Activated CD4-positive, alpha-beta T cell treated with anti-CD3 and anti-CD28 coated beads, Interleukin-2, amount 10 ng/mL, durations not matched to agents 7 days and 5 days (primary cell): ENCODE measurements at places on chromosomes 4 and X. TPM values are rescaled to one million over a fixed set of nuclear protein-coding genes. Genes with fewer than 3 reads are reported as not detected.

DNA sequence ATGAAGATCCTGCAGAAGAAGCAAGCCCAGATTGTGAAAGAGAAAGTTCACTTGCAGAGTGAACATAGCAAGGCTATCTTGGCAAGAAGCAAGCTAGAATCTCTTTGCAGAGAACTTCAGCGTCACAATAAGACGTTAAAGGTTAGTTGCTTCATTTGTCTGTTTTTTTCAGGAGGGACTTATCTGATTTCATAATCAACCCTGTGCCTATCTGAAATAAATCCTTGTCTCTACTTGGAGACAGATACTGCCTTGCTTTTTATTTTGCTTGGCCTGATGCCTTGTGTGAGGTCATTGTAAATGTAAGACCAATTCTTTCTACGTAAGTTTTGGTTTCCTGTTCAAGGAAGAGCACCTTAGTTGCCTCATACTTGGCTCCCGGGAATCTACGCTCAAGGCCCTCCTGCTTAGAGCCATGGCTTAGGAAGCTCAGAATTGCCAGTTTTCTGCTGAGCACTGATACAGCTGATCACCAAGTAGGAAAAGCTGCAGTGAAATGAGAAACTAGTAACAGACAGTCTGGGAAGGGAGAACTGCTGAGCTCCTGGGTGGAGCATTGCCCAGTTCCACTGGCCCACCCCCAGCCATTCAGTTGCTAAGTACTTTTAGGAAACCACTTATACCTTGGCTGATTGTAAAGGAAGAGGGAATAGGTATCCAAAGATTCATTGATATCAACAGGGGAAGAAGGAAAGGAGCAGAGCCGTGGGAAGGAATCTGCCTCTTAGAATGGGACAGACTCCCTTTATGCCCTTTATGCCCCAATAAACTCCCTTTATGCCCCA, 41.8 kb downstream of the RBBP7 start:
- DNase-seq = no peak

GRCh38 chr4:181661923-181662322, 581.3 kb upstream of the TENM3 start:
- DNase-seq = no peak

RHOXF2B gene
- total RNA-seq = not detected

- no peak for DNase-seq
Measured at GRCh38 chr4:137474711-137475301, 57.5 kb downstream of the PCDH18 start.

TACC3 gene
- 301 TPM for total RNA-seq

KLKB1 gene
- 0.33 TPM for total RNA-seq
